Stimulated activated CD4-positive, alpha-beta T cell treated with anti-CD3 and anti-CD28 coated beads, Interleukin-2, amount 100 ng/mL, for 4 hours (primary cell): ENCODE measurements at places on chromosomes 1 and 21.

DNA sequence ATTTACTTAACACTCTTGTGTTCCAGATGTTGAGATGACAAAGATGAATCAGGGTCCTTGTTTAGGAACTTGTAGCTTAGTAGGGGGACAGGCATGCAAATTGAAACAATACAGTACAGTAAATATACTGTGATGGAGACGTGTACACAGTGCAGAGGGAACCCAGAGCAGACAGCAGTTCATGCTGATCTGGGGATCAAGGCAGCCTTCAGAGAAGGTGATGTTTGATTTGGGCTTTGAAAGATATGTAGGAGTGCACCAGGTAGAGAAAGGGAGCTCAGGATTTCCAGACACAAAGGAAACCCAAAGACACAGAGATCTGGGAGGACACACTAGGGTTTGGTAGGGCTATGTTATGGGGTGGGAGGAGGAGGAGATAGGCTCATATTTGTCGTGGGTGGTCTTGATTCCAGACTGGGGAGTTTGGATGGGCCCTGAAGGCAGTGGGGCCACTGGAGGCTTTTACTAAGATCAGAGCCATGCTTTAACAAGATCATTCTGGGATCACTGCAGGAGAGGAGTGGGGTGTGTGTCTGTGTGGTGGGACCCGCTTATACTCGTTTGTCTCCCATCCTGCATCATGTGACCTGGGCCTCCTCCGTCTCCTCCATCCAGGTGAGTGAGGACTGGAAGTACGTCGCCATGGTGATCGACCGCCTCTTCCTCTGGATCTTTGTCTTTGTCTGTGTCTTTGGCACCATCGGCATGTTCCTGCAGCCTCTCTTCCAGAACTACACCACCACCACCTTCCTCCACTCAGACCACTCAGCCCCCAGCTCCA lies 7.8 kb downstream of the CHRNB2 start:
- no peak for DNase-seq

GRCh38 chr1:213003256-213003655 lies 12.4 kb downstream of the ANGEL2 start:
- DNase-seq: no peak

- DNase-seq: no peak
These were observed 37.2 kb upstream of the C1orf115 start for GRCh38 chr1:220652995-220653394.

DNA sequence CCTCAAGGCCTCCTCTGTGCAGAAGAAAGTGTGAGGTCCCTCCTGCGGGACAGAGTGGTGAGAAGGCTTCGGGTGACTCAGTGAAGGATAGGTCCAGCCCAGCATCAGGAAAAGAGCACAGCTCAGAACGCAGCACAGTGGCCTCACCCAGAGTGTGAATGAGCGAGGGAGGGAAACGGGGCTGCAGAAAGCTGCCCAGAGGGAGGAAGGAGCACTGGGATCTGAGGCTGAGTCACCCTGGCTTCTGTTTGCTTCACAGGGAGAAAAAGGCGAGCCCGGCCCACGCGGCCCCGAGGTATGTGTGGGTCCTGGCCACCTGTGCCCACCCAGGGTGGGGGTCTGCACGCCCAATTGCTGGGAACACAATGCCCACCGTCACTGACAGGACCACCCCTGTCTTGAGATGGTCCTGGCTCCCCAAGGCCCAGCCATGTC lies 24.3 kb downstream of the COL6A2 start:
- DNase-seq: no peak

DNA sequence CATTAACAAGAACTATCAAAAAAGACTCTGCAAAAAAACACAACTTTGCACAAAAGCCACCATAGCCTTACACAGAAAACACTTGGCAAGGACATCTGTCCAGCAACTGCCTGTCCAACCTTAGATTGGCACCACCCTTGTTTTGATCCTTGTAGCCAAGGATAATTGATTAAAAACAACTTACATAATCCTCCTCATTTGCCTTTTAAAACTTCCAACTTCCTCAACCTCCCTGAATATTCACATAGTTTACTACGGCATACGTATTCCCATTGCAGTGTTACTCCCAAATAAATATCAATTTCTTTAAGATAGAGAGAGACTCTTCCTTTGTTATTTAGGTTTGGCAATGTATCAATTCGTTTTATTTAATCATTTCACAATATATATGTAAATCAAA lies 72.4 kb downstream of the AGBL4 start:
- no peak for DNase-seq

GRCh38 chr1:191685669-191686068 lies 472.6 kb upstream of the RGS18 start:
- DNase-seq: no peak

DNA sequence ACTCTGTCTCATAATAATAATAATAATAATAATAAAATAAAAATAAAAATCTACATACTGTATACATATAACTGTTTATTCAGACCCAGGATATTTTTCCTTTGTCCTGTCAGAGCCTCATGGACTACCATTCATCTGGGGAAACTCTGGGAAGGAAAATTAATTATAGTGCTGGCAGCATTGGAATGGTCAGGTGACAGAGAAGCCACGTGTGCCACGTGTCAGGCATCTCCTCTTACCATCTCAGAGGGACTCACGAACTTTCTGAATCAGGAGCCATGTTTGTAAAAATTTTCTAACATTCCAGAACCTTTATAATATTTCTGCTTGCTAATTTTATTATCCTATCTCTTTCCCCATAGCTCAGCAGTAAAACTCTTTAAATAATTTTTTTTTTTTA lies 97.8 kb upstream of the HNRNPU start:
- DNase-seq: no peak

DNA sequence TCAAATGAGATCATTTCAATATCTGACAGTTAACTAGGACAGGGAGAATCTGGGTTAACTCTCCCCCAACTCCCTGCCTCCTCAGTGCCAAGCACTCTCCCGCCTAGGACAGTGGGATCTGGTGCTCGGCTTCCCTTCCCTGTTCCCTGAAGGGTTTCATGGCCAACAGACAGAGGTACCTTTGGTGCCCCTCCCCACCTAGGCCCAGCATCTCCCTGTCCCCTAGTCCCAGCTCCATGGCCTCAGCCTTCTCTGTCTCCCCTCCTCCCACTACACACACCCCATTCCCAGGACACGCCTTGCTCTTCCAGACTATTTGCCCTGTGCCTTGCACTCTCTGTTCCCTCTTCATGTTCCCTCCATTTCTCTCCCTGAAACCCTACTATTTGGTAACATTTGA lies 77.1 kb downstream of the CD247 start:
- no peak for DNase-seq

DNA sequence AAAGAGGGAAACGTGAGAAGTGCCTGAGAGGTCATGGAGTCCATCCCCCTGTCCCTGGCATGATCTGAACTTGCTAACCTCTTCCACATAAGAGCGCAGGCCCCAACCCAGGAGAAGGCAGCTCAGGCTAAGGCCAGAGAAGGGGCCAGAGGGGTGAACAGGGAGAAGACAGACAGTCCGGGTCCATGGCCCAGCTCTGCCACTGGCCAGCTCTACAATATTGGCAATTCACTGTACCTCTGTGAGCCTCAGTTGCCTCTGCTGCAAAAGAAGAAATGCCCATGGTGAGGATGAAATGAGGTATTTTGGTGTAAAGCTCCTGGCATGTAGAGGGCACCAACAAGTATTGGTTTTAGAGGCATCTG lies 72.3 kb downstream of the CAMK2N1 start:
- no peak for DNase-seq

- DNase-seq: no peak
These were observed 376.4 kb downstream of the PCP4 start for GRCh38 chr21:40243685-40244084.

GRCh38 chr1:219900201-219900600 lies 28.2 kb downstream of the SLC30A10 start:
- no peak for DNase-seq

DNA sequence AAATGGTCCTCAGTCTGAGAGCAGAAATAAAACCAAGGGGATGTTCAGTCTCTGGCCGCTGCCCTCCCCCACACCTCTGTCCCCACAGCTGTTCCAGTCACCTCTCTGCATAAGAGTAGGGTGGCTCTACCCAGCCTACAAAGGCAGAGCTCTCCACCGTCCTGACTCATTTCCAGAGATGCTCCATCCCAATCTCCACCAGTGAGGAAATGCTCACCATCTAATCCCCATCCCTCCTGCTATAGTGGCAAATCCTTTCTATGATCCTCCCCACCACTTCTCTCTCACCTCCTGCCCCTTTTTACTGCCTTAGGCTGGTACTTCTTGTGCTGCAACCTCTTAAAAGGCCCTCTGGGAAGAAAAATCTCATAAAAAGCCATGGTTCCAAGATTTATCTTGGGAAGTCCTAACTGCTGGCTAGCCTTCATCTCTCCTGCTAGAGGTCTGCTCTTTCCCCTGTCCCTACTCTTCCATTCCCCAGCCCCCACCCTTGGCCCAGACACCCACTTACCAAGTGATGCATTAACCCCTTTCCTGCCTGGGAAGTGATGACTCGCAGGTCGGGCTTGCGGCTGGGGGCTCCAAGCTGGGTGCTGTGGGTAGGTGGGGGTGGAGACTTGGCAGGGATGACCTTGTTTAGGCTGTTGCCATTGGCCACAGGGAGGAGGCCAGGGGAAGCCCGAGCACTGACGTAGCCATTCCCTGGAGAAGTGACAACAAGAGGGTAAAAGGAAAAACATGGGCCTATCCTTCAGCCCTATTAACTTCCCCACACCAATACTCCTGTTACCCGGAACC lies 23.9 kb downstream of the MEF2D start:
- no peak for DNase-seq

GRCh38 chr1:6003568-6004411 lies 11.6 kb upstream of the NPHP4 start:
- DNase-seq: no peak

DNA sequence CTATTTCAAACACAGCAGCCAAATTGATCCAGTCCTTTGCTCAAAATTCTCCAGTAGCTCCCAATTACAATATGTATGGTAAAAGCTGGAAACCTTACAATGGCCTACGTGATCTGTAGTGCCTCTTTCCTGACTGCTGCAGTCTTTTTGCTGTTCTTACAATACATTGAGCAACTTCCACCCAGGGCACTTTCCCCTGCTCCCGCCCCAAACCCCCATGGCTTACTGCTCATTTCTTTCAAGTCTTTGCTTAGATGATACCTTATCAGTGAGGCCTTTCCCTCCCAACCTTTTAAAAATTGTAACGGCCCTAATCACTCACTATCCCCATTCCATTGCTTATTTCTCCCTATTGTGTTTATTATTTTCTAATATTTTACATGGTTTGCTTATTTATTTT lies 43.9 kb upstream of the APOBEC4 start:
- DNase-seq: no peak

DNA sequence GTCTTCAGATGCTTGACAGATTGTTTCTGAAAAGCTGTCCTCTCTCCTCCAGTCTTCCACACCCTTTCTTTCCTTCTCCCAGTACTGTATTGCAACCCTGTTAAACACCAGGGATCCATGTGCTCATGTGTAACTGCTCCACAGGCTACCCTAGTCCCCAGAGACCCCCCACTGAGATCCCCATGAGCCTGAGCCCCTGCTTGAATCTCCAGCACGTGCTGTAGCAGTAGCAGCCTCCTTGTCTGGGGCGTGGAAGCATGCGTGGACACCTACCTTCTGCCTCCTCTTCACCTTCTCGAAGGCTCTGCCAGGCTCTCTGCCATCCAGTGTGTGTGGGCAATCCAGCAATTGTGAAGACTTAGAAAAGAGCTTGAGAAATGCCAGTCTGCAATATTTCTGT lies 25.2 kb downstream of the GPR137B start:
- DNase-seq: no peak

DNA sequence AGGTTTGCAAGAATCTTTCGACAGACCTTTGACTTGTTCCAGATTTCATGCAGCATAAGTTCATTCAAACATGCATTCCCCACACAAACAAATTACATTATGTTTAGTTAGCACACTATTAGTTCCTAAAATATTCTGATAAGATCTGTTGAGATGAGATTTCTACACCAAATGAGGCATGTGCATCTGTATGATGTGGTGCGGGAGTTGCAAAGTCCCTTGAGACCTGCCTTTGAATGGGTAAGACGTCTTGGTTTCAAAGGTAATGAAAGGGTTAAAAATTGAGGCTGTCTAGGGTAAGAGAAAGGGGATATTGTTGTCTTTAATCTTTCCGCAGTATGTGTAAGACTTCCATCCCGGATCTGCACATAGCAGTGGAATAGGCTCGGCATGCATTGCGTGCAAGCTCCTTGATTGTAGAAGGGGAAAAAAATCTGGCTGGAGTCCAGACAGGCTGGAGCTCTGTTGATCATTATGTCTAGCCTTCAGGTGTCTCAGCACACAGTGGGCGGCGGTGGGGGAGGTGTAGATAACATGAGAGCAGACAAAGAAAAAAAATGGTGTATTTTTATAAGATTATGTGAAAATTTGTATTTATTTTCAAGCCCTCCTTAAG lies 296.6 kb downstream of the PTPRC start:
- DNase-seq: peak; percentile 59

- DNase-seq: no peak
These were observed 45.1 kb upstream of the ROR1 start for GRCh38 chr1:63728611-63729226.

DNA sequence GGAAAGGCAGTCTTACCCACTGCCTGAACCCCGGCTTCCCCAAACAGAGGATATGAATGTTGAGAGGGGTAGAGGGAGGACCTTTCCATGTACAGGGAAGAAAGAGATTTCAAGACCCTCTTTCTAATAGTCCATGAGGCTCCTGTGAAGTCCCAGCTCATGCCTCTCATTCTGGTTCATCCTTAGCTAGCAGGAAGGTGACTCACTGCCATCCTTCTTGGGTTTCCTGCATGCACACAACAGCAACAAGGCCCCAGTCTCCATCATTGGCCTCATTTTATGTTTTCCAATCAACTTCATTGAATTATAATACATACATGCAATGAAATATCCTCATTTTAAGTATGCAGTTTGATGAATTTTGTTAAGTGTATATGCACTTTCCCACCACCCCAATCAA lies 46.2 kb downstream of the SYT2 start:
- DNase-seq: no peak

DNA sequence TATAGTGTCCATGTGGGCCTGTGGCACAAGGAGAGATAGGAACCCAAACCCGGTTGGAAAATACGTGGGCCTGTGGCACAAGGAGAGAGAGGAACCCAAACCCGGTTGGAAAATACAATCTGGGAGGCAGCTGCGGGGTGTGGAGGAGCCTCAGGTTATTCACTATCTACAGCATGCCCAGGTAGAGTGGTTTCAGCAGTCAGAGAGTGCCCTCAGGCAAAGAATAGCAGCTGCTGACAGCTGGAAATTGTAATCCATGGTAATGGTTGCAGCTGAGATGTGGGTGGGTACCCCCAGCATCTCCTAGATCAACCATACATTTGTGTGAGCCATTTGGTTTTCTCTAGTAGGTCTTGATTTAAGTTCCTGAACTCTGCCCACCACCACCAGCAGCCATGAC lies 25.8 kb upstream of the MGST3 start:
- DNase-seq: no peak

GRCh38 chr1:76428028-76428427 lies 353.5 kb downstream of the ST6GALNAC3 start:
- no peak for DNase-seq

DNA sequence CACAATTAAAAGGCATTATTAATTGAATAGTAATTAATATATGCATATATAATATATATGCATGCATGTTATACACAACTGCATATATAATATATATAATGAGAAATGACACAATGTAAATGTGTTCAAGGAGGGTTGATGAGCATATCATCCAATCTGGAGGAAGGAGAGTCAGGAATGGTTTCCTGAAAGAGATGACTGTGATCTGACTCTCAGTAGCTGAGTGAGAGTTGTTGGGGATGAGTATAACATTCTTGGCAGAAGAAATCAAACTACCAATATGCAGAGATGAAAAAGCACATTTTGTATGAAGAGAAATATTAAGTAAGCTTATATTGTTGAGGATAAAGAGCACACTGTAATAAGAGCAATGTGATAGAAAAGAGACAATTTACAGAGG lies 37.3 kb downstream of the F13B start:
- no peak for DNase-seq
